GM13976 (cell line): ENCODE measurements at places on chromosomes 6 and 20.

DNA sequence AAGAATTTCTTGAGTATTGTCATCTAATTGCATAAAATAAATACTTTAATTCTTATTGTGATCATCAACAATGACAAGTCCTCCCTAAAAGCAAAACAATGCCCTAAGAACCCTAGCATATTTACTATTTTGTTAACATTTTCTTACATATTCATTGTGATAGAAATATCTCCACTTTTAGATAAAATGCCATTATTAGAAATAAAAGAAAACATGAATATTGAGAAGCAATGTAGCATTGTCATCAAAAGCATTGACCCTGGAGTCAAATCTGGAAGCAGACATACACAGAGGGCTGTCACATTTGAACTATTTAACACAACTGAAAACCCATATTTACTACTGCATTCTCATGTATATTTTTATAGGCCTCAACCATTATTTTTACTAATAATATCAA lies 257.7 kb downstream of the SYNE1 start:
- no peak for DNase-seq

DNA sequence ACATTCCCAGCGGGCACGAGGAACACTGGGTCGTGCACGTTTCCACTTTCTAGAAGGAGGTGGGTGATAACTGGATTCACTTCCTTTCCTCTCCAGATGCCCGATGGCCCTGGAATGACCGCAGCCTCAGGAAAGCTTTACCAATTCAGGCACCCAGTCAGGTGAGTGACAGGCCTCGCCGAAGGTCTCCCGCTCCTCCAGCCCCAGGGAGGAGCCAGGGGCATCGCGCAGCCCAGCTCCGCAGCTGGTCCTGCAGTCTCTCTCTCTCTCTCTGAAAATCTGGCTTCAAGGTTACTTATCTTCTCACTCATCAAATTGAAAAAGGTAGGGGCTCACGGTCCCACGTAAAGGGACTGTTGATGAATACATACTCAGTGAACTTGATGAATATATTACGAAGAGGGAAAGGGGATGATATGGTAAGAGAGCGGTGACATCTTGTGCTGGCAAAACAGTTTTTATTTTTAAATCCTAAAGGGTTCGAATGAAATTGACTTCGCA lies 891 bp downstream of the RIPPLY2 start:
- no peak for DNase-seq

- no peak for DNase-seq
These were observed 16.3 kb downstream of the GNAS start for GRCh38 chr20:58868795-58869194.

GRCh38 chr20:33803921-33804337 lies 7.2 kb upstream of the CHMP4B start:
- DNase-seq = no peak

- DNase-seq = no peak
These were observed 12.6 kb upstream of the FRMD1 start for GRCh38 chr6:168091381-168092264.

DNA sequence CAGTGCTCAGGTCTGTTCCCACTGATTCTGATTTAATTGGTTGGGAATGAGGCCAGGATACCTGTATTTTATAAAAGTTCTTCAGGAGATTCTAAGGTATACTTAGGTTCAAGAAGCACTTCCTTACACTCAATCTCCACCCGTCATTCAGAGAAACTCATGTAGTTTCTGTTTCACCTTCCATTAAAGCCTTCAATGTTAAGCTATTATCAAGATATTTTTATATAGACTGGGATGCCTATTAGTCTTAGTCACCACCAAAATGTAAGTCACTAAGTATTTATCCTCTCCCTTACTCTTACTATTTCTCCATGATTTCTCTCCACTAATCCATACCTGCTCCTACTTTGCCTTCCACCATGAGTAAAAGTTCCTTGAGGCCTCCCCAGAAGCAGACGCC lies 38.1 kb upstream of the GCLC start:
- DNase-seq = no peak

DNA sequence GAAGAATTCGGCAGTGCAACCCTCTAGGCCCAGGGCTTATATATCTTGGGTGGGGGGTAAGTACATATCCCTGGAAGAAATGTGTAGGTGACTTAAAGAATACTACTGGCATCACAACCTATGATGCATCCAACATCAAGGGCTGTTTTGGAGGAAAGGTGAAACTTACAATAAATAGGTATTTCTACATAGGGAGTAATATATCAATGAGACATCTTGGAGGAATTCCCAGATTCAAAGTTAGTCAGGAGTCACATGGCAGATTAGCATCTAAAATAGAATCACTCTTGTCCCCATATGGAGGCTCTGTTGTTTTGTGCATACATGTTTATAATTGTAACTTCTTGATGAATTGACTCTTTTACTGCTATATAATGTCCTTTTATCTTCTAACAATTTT lies 375.5 kb downstream of the PAX1 start:
- no peak for DNase-seq

DNA sequence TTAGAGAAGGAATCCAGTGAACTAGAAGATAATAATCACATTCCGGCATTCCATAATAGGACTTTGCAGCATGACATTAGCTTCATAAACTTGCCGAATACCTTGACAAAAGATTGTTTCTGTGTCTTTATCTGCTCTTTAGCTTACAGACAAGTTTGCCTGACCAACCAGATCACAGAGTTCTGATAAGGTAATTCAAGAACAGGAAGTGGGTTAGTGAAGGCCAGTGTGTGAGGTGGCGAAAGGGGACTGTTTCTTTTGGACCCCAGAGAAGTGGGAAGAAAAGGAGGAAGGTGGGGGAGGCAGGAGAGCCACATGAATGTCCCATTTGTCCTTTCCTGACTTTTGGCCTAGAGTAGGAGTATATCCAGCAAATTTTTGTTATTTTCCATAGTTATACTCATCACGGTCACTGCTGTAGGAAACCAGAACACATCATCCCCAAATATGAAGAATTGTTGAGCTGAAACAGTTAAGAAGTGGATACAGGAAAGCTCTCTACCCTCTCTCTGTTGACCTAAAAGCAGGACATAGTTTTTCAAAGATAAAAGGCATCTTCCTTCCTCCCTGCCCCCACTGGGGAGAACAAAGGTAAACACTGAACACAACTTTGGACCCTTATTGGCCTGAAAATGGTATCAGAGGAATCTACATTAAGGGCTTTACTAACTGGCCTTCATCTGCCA lies 72.4 kb upstream of the TNFAIP3 start:
- no peak for DNase-seq

GRCh38 chr6:135901774-135902524 lies 50.4 kb downstream of the PDE7B start:
- DNase-seq = no peak

DNA sequence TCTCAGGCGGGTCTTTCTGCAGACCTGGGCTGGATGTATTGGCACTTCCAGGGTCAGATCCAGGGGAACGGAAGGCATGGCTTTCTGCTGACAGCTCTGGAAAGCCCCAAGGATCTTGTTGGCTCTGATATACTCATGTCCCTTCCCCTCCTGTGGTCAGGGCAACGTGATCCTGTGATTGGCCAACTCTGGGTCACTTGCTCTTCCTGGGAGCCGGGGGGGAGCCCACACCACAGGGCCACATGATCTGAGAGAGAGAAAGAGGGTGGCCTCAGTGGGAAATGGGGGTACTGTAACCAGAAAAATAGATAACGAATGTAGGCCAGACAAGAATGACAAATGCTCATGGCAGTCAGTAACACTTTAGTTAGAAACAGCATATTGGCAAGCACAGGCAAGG lies 223.0 kb downstream of the NFATC2 start:
- no peak for DNase-seq

GRCh38 chr6:116022841-116023445 lies 37.7 kb downstream of the FRK start:
- DNase-seq = no peak

DNA sequence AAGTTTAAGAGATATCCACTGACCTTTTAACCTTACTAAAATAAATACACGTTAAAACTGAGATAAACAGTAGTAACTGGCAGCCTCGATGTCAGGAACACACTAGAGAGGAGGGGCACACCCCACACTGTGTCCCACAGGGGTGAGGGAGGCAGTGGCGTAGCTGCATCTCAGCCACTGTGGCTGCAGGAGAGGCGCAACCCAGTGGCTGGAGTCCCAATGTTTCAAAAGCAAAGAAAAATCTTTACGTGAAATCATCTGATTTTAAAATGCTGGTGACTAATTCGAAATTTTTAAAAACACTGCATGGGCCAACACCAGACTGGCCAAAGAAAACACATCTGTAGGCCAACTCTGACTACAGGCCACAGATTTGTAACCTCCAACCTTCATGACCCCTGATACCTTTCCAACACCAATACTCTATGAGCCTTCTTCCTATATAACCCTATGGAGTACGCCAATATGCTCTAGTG lies 54.7 kb downstream of the TRAM2 start:
- no peak for DNase-seq

- no peak for DNase-seq
These were observed 203.7 kb downstream of the NFATC2 start for GRCh38 chr20:51338692-51339440.

DNA sequence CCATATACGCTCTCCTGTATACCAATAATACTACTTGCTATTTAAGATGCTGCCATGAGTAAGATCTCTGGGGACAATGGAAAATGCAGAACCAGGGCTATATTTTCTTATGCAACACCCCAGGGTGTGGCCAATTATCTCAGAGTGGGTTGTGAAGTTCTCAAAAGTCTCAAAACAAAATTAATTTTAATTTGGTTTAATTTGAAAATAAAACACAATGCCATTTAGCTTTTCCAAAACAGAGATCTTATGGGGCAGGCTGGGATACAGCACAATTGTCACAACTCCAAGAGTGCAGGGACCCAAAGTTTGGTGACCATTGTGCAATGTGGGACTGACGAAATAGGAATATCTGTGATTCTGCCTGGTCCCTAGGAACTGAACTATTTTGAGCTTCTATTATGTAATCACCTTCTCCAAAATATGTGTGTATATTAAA lies 43.1 kb downstream of the MBOAT1 start:
- DNase-seq = no peak

GRCh38 chr20:1166948-1167720 lies 17.6 kb downstream of the TMEM74B start:
- no peak for DNase-seq

DNA sequence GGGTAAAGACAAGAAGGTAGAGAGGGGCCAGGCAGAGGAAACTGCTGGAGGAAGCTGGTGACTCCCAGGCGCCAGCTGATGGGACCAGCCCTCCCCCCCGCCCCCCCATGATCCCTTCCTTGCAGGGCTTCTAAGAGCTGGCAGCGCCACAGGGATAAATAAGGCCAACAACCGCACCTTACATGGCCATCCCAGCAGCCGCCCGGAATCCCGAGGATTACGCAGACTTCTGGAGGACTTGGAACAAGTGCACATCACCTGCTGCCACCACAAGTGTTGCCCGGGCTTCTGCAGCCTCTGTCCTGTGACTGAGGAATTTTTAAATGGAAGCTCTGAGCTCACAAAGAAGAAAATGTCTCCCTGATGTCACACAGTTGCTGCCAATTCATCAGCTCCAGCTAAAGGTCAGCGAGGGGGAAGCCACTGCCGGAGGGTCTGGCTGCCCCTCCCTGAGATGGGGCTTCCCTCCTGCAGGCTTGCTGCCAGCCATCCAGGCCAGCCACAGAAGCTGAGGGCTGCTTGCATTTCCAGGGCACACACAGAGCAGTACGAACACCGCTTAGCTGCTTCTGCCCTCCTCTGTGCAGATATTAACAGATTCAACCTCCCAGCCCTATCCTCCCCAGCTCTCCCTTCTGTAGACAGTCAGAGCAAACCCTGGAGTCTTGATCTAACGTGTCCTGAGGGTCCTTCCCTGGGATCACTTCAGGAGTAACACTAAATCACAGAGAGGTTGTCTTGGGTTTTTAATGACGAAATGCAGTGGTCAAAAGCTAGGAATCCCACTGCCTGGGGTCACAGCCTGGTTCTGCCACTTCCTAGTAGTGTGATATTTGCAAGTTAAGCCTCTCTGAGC lies 38.6 kb upstream of the PIM1 start:
- DNase-seq = no peak

DNA sequence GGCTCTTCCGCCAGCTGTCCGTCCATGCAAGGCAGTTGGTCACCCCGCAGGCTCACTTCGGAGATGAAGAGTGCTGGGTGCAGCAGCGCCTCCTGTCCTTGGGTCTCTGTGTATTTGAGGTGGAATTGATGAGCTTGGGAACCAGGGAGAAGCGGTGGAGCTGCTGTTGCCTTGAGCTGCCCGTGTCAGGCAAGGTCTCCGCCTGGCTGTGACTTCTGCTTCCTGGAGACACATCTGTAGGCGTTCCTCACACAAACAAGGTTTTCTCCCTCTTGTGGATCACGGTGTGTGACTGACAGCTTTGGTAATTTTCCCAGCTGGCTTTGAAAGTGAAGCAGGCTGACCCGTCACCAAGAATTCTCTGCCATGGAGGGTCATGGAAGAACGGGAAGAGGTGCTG lies 2.5 kb upstream of the SLC17A9 start:
- no peak for DNase-seq

DNA sequence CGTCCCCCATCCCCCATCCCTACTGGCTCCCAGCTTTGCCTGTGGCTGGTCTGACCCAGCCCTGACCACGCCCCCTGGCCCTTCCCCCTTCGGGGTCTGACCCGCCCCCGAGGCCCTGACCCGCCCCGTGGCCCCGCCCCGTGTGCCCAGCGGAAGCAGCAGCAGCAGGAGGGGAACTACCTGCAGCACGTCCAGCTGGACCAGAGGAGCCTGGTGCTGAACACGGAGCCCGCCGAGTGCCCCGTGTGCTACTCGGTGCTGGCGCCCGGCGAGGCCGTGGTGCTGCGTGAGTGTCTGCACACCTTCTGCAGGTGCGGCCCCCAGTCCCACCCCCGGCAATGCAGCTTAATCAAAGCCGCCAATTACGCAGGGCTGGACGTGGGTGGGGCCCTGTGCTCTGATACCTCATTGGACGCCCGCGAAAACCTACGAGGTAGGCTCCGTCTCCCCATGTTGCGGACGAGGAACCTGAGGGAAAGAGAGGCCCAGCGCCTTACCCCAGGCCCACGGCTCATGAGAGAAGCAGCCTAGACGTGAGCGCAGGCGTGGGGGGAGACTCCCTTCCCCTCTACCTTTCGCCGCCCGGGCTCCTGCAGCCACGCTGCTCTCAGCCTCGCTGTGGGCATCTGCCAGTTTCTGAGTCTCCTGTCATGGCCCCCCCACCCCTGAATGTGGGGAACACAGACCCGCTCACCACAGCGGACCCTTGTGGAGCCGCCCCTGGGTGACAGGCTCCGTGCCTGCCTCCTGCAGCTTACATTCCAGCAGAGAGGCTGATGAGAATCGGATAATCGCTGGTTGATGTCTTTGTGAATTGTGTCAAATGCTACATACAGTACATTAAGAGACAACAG lies 12.8 kb downstream of the RBCK1 start:
- DNase-seq = no peak

- DNase-seq = no peak
These were observed 29.6 kb downstream of the PTK7 start for GRCh38 chr6:43105538-43106222.

GRCh38 chr6:97909380-97909779 lies 626.4 kb upstream of the MMS22L start:
- no peak for DNase-seq
